ENCODE measurements at places on chromosomes 16 and 17. TPM values are rescaled to one million over a fixed set of nuclear protein-coding genes. Genes with fewer than 3 reads are reported as not detected.

Gene CDR2L
- total RNA-seq: 59.4 TPM

Gene GDPD1
- total RNA-seq: 34.3 TPM

Gene NKIRAS2
- 88.8 TPM for total RNA-seq

Gene ACE
- 3.7 TPM for total RNA-seq

Gene CACNG5
- total RNA-seq: 45.1 TPM

Gene TBC1D3D
- 2.2 TPM for total RNA-seq

DNA sequence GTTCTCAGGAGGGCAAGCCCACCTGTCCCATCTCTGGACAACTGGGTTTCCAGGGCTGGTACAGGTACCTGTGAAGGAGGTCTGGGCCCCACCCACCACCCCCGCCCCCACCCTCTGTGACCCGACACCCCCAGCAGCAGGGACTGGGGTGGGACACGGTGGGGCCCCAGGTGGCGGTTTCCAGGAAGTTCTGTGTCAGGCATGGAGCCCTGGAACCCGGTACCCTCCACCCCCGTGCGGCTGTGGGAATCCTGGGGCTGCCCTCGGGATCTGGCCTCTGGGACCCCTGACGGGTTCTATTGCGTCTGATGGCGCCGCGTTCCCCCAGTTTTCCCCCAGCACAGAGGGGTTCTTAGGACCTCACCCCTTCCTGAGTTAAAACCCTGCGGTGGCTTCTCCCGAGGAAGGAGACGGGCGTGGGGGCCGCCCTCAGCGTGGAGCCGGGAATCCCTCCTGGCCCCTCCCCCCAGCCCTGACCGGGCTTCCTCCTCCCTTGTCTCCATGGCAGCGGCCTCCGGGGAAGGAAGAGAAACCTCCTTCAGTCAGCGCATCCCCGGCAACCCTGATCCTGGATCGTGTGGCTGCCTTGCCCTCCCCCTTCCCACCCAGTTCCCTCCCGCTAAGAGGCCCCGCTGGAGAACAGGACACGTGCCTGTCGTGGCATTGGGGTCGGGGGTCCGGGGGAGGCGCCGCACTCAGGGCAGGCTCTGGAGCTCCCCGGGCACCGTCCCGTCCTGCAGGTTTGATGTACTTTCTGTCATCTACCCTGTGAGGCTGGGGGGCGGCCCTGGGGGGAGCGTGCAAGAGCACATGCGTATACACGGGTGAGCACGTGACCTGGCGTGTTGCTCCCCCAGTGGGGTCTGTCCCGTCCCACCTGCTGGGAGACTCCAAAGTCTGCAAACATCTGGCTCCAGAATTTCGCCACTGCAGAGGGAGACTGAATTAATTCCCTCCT is 30.3 kb downstream of the CACNA1H start:
- peak; percentile 89 for DNase-seq

DNA sequence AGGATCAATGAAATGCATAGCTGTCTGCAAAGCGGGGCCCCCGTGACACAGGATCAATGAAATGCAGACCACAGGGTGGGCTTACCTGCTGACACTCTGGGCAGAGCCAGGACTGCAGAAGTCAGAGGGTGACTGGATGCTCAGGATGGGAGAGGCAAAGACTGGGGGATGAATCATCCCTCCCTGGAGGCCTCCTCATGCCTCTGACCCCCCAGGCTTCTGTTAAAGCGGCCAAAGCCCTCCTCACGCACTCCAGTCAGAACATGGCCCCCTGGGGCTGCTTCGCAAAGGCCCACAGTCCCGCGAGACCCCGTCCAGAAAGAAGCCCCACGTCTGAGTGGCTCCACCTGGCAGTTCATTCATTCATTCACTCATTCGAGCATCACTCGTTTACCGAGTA is 38.4 kb upstream of the FOXF1 start:
- no peak for DNase-seq

- no peak for DNase-seq
Measured at GRCh38 chr16:72291121-72291520, 119.2 kb upstream of the PMFBP1 start.

- DNase-seq: no peak
Measured at GRCh38 chr17:1785930-1786329, 24.1 kb downstream of the SERPINF1 start.

DNA sequence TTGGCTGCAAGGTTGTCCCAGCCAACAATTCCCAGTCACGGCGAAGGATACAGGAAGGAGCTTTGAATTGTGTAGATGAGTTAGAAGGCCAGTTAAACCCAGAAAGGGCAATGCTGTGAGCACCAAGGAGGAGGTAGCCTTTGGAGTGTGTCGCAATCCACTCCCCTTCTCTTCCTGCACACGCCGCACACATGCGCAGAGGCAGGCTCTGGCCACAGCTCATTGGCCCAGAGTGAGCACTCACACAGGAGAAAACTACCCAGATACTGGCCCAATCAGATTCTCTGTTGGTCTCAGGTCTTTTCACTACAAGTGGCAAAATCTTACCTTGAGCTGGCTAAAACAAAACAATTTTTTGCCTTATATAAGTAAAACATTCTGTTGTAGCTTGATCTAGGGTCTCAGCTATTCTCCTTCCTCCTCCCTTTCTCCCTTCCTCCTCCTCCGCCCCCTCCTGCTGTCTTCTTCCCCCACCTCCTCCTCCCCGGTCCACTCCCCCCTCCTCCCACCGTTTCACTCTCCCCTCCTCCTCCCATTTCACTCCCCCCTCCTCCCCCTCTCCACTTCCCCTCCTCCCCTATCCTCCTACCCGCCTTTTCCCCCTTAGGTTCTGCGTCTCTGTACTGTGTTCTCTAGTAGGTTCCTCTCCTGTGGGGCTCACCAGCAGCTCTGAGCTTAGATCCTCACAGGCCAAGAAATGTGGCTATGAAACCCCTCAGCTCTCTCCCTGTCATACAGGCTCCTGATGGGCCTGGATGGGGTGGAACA is 344.9 kb downstream of the CPPED1 start:
- DNase-seq: no peak

DNA sequence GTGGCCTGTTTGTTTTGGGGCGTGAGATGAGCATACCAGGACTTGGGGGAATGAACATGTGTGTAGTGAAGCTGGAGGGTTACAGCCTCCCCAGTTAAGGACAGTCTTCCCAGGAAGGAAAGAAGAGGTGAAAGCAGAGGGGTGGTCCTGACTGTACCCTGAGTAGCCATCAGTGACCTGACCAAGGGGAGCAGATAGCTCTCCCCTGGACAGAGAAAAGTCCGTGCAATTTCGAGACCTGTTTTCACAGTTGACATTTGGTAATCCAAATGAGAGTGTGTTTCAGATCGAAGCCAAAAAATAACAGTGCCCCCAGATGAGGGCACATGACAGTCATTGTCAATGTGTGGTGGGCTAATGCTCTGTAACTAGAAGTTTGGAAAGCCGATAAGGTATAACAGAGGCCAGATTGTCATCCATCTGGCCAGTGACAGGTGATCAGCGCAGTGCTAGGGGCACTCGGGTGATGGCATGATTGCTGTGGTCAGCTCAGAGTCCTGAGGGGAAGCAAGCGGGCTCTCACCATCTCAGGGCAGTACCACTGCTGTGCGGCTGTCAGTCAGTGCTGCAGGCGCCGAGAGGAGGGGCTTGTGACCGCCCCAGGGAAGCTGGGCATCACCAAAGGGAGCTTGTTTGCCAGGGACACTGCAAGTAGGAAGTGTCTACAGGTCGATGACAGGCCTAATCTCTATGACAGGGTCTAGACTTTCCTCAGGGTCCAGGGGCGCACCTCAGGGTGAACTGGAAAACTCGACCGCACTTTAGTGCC is 1.1 kb upstream of the NME2 start:
- DNase-seq: peak; percentile 60

GRCh38 chr17:74015990-74016389 is 187.5 kb upstream of the RPL38 start:
- DNase-seq: peak; percentile 47

DNA sequence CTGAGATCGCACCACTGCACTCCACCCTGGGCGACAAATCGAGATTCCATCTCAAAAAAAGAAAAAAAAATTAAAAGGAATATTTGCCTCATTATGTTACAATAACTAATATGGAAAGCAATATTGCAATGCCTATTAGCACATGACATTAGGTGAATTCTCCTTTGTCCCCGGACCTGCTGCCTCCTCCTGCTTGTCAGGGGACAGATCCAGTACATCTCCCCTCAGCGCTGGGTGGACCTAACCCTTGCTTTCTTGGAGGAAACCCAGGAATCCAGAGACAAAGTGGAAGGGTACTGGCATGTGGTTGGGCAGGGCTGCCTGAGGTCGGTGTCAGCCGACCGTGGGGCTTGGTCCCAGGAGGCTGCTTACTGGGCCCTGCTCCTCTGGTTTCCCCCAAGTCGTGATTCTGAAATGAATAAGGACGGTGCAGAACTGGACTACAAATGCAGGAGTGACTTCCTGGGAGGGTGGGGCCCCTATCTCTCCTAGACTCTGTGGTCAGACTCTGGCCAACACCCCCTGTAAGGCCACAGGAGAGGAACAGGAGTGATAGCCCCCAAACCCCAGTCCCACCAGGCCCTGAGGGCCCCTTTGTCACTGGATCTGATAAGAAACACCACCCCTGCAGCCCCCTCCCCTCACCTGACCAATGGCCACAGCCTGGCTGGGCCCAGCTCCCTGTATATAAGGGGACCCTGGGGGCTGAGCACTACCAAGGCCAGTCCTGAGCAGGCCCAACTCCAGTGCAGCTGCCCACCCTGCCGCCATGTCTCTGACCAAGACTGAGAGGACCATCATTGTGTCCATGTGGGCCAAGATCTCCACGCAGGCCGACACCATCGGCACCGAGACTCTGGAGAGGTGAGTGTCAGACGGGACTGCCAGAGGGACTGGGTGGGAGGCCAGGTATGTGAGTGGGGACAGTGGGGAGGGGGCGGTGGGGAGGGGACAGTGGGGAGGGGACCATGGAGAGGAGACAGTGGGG is at the start of gene HBZ:
Gene HBZ, plus strand, starts transcription at position 504 of the 988 bp plus-strand sequence. Its CDS starts 266 bp downstream, at position 770.
- no peak for DNase-seq

- no peak for DNase-seq
Measured at GRCh38 chr17:71247441-71248015, 873.3 kb upstream of the SOX9 start.

DNA sequence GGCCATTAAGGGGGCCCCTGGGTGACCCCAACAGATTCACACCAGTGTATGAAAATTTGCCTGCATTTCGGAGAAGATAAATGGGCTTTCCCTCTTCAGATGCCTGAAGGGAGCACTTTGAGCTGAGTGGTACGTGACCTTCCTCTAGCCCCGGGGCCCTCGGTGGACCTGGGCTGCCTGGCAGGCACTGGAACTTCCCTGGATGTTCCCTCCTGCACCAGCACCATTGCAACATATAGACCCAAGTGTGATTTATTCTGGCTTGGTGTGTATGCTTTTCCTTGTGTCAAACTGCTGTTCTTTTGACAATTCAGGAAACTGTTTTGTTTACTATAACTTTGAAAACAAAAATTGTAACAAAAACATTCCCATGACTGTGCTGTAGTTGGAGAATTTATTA is 93.8 kb downstream of the TNFRSF13B start:
- DNase-seq: no peak

DNA sequence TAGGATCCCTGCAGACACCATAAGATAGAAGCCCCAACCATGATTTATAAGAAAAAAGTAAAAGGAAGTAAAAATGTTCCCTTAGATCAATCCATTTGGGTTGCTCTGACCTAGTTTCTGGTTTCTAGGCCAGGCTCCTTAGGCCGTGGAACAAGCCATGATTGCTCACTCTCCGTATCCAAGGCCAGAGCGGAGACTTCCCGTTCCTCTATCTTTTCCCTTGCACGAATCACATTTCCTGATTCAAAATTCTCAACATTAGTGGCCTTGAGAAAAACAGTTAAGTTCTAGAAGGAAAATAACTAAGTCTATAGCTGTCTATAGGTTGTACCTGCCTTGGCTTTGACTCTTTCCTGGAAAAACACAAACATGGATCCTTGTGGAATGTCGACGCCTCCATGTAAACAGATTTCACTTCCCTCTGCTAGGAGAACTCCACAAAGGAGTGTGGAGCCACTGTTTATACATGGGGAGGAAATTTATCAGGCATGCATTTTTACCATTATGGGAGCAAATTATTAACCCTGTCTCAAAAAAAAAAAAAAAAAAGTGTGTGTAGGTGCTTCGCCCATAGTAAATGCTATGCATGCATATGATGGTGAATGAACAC is 149.6 kb downstream of the ZFHX3 start:
- no peak for DNase-seq

DNA sequence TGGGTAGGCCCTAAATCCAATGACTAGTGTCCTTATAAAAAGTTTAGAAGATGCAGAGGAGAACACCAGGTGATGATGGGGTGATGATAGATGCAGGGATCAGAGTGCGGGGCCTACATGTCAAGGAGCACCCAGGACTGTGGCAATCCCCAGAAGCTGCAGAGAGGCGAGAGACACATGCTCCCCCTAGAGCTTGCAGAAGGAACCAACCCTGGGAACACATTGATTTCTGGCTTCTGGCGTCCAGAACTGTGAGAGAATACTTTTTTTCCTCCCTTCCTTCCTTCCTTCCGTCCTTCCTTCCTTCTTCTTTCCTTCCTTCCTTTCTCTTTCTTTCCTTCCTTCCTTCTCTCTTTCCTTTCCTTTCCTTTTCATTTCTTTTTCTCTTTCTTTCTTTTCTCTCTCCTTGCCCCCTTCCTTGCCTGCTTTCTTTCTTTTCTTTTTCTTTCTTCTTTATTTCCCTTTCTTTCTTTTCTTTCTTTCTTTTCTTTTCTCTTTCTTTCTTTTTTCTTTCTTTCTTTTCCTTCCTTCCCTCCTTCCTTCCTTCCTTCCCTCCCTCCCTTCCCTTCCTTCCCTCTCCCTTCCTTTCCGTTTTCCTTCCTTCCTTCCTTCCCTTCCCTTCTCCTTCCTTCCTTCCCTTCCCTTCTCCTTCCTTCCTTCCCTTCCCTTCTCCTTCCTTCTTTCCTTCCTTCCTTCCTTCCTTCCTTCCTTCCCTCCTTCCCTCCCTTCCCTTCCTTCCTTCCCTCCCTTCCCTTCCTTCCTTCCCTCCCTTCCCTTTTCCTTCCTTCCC is 134.3 kb downstream of the HAPSTR1 start:
- peak; percentile 39 for DNase-seq

DNA sequence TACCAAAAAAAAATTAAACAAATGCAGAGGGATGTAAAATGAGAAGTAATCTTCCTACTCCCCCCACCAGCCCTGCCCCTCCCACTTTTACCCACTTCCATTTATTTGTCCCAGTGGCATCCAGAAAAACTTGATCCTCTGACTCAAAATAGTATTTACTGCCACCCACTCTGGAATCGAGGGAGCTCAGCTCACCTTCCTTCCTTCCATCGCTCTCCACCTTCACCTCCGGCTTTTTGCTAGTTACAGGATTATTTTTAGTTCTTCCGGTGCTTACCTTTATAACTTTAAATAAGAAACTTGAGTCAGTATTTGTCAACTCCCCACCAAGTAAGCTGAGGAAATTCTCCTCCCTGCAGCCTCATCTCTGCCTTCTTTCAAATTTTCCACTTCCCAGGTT is 94.9 kb downstream of the AMFR start:
- no peak for DNase-seq

DNA sequence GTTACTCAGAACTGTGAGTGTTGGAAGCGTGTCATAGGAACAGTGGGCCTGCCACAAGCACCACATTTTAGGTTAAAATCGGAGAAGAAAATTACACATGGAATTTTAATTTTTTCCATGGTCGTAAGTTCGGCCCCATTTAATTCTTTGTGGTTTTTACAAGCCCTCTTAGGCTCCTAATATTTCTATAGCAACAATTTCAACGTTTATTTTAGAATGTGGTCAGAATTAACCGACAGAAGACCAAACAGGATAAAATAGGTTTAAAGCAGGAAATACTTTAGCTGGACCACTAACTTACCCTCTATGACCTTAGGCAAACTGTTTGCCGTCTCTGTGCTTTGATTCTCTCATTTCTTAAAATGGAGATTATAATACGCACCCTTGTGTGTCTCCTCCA is 69.9 kb downstream of the FTO start:
- DNase-seq: no peak

- no peak for DNase-seq
Measured at GRCh38 chr16:84481051-84481735, 23.3 kb downstream of the MEAK7 start.
